ENCODE measurements at places on chromosomes 16 and 17.

- no peak for DNase-seq
Measured at GRCh38 chr16:82801361-82801760, 174.6 kb downstream of the CDH13 start.

DNA sequence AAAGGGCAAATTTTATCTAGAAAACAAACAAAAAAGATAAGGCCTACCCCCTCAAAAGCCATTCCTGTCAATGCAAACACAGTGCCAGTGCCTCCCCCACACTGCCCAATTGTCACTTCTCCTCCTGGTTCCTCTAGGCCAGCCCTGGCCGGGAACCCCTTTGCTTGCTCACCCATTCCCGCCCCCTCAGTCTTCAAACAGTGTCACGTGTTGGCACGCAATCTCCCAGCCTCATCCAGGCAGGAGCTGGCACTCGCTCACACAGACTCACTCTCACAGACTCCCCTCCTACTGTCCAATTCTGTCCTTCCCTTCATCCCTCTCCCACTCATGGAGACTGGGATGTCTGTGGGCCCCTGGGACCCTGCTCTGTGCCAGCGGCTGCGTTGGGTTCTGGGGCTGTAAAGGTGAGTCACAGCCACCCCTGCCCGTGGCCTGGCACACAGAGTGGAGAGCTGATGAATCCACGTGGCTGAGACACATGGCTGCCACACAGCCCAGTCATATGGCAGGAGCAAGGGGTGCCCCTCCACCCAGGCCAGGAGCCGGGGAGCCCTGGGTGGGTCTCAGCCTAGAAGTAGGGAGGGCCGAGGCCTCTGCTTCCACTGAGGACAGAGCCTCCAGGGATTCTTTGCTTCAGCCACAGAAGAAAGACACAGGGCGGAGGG lies 54.8 kb downstream of the VAC14 start:
- DNase-seq, result peak; percentile 56

GRCh38 chr16:88351491-88352101 lies 31.2 kb upstream of the ZNF469 start:
- no peak for DNase-seq

- no peak for DNase-seq
Measured at GRCh38 chr16:28898942-28899341, 20.7 kb downstream of the ATP2A1 start.

DNA sequence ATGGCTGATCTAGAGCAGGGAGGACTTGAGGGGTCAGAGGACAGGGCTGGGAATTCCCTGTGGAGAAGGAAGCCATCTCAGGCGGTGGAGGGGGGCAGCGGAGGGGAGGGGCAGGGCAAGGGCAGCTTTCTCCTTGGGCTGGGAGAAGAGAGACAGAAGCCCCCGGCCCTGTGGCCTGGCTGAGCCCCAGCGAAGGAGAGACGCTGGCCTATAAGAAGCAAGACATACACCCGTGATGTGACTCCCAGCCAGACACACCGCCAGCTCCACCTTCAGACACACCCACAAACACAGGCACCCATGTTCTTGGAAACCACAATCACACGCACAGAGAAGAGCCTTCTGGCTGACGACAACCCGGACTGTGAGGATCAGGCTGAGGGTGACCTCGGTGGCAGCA lies 10.0 kb downstream of the TRPV3 start:
- no peak for DNase-seq

GRCh38 chr17:1455291-1455796 lies 688 bp downstream of the CRK start:
- peak; percentile 41 for DNase-seq

DNA sequence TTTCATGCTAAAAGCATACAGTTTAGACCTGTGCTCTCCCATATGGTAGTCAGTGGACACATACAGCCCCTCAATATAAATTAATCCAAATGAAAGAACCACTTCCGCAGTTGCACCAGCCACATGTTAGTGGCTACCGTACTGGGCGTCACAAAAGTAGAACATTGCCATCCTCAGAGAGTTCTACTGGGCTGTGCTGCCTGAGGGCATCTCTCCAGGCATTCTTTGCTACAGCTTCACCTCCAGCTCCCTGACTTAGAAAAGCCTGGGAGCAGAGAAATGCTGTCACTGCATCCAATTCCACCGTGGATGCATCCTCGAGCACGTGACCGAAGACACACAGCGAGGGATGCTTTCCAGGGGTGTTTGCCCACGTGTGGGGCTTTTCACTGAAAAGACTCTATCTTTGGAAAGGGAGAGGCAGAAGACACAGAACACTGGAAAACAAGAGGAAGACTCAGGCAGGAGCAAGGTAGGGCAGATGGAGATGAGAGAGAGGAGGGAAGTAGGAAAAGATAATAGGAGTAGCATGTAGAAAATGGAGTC lies 86.4 kb downstream of the GAS7 start:
- no peak for DNase-seq

- DNase-seq, result no peak
Measured at GRCh38 chr16:54346041-54346440, 59.5 kb upstream of the IRX3 start.

- DNase-seq, result peak; percentile 95
Measured at GRCh38 chr17:74760404-74761105, 12.1 kb downstream of the NHERF1 start.

DNA sequence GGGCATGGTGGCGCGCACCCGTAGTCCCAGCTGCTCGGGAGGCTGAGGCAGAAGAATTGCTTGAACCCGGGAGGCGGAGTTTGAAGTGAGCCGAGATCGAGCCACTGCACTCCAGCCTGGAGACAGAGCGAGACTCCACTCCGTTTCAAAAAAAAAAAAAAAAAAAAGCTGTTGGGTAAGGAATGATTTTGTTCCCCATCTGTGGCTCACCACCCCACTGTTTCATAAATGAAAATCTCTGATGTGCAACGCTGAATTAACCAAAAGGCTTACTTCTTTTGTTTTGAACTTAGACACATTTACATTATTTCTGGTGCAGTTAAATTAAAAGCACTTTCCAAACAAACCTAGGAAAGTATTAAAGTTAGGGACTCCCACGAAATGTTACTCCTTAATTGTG lies 1.2 kb upstream of the METTL9 start:
- DNase-seq, result no peak

DNA sequence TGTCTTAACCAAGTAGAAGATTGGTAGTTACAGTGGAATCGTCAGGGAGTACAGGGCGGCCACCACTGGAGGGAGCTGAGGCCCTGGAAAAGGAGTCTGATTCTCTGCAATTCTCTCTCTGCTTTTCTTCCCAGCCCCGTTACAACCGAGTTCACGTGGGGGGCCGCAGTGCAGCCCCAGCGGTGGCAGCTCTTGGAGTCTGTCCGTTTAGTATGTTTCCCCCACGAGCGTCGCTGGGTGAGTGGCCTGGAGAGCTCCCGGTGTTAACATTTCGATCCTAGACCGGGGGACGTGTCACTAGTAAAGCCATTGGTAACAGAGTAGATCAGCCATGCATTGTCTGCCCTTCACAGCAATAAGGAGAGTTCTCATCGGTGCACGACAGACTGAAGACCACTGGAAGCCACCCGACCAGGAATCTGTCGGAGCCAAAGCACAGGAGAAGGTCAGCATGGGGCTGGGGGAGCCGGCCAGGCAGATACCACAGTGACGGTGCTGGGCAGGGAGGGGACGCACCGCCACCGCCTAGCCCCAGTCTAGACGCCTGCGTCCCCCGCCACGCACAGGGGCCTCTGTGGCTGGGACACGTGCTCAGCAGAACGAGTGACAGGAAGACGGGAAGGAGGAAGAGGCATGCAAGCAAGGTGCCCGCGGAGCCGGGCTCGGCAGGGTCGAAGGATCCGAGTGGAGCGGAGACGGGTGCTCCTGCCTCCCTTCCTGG lies 15.7 kb downstream of the SLC16A3 start:
- no peak for DNase-seq

DNA sequence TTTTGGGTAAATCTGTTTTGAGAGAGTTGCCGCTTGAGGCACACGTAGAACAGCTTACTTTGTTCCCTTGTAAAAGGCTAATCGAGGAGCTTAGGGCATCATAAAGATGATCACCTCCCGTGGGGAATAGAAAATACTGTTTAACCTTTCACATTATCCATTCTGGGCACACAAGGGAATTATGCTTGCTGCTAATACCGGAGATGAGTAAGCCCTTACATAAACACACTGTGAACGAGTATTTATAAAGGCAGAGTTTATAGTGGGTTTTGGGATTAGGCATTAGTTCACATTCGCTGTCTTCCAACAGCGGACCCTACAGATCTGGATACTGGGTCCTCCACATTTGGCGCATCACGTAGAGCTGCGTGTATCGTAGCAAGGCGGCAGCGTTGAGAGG lies 51.2 kb upstream of the CNTNAP4 start:
- no peak for DNase-seq

- peak; percentile 10 for DNase-seq
Measured at GRCh38 chr16:15682105-15682570, 32.1 kb downstream of the NDE1 start.

DNA sequence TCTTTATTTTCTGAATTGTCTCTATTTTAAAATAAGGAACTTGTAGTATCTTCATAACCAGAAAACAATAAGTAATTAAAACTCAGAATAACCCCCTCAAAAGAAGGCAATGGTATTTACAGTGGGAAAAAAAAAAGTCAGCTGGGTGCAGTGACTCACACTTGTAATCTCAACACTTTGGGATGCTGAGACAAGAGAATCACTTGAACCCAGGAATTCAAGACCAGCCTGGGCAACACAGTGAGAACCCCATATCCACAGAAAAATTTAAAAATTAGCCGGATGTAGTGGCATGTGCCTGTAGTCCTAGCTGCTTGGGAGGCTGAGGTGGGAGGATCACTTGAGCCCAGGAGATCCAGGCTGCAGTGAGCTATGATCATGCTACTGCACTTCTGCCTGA lies 33.5 kb downstream of the ADAM11 start:
- no peak for DNase-seq

DNA sequence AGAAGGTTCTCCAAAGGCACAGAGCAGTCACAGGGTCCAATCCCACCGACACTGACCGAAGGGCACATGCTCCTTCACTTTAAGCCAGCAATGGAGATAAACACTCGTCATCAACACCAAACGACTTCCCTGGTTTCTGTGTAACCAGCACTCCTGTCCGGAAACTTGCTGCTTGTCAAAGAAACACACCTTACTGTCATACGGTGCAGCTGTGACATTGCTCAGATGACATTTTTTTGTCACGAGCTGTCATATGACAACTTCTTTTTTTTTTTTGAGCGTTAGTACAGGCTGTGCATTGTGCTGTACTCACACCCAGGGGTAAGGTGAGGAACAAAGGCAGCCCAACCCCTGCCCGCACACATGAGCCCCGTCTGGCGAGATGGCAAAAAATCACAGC lies 39.2 kb downstream of the TLE7 start:
- no peak for DNase-seq

DNA sequence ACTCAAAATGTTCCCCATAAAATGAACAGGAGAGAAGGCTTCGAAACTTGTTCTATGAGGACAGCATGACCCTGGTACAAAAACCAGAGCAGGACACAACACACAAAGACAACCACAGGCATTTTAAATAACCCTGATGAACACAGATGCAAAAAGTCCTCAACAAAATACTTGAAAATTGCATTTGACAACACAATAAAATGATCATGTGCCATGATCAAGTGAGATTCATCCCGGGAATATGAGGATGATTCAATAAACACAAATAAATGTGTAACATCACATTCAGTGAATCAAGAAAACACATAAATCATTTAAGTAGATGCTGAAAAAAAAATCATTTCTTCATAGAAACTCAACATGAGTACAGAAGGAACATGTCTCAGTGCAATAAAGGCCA lies 208.4 kb upstream of the WSB1 start:
- DNase-seq, result peak; percentile 44

DNA sequence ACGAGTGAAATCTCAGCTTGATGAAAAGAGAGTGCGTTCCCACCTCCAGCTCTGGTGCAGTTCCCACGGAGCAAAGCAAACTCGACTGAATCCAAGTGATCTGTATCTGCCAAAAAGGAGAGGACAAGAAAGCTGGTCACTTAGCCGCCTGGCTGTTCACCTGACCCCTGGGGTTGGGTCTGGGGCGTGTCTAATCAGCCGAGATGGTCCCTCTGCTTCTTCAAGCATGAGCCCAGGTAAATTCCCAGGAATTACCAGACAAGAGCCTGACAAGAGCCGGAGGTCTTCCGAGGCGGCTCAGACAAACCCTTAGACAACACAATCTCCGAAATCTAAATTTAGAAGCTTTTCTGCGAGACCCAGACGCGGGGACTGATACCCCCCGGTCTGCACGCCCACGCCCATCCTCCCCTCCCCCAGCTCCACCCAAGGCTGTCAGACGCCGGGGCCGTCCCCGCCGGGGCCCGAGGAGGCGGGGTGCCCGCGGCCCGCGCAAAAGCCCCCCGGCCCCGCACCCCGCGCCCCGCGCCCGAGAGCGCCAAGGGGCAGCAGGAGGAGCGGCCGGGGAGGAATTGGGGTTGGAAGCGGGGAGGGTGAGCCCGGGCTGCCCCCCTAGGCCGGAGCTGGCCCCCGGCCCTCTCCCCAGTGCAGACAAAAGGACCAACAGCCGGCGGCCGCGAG lies 674 bp downstream of the ZNF821 start:
- peak; percentile 44 for DNase-seq

DNA sequence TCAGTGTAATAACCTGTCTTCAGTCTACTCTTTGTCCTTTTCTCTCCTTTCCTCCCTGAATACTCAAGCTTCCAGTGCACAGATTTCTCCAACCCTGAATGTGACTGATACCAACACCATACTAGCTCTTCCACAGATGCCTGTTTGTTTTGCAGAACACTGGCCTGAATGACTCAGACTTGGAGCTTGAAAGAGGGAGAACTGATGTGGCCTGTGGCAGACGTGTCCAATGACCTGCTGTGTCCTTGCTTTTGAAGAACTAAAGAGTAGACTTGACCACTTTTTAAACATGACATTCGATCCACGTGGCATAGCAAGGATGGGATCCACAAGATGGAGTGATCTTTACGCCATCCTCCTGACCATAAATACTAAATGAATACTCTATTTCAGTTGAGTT lies 361.0 kb downstream of the WWOX start:
- DNase-seq, result no peak

DNA sequence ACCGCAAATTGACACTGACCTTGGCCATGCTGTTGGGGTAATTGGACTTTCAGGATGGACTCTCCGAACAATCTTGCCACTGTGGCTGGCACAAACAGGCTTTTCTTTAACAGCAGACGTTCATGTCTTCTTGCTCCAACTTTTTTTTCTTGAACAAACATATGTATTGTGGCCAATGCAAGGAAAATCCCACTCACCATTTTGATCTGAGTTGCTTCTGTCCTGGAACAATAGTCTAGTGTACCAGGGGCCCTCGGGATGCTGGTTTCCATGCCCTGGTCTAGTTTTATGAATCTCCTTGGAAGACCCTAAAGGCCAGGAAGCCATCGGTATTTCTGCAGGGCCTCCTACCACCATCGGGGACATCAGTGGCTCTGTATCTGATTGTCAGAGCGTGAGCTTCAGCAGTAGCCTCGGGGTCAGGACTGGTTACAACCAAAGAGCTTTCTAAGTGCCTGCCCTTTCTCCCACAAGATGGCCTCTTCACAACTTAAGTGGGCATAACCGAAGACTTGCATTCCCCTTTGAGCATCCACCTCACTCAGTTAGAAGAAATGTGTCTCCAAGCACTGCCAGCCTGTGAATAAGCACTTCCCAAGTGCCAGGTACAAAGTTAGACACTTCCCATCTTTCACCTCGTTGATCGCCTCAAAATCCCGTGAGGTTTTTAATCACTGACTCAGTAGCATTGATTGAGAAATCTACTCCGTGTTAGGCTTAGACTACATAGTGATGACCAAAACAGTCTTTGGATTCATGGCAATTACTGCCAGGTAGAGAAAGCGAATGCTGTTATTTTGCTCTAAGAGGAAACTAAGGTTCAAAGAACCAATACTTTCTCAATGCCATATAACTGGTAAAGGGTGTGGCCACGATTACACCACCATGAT lies 87.0 kb upstream of the TBX2 start:
- no peak for DNase-seq
